ENCODE measurements at places on chromosomes 3 and 15.

GRCh38 chr15:71149646-71150557, 34.6 kb downstream of the THSD4 start:
- no peak for ATAC-seq

DNA sequence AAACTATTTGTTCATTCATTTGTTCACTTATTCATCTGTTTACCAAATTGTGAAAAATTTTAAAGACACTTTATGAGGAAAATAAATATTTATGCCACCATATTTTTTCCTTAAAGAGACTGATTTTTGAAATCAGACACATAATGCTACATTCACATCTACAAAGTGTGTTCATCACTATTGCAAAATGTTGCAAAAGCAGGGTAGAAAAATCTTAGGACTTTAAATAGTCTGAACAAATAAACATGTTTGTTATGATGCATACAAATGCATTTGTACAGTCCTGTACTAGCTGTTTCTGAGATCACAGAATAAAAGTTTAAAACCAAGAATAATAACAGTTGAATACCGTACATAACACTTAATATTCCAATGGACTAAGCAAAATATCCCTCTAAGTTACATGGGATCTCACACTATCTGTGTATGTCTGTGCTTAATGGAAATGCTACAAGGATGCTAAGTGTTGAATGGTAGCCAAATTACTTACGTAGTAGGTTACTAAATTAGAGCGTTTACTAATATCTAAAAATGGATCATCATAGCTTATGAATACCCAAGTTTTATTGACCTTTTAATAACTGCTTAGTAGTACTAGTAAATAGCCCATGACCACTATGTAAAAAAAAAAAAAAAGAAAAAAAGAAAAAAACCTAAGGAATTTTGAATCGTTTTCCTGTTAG, 25.1 kb downstream of the ATP11B start:
- ATAC-seq: no peak

DNA sequence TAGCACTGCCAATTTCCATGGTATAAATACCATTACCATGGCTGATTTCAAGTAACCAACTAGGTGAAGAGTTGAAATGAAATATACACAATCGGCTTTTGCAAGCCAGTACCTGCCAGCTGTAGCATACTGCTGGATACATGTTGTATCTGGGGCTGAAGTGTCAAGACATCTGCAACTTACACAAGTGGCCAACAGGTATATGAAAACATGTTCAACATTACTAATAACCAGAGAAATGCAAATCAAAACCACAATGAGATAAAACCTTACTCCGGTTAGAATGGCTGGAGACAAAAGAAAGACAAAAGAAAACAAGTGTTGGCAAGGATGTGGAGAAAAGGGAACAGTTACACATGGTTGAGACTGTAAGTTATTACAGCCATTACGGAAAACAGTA, 11.6 kb downstream of the ATOSA start:
- ATAC-seq: no peak

GRCh38 chr3:177525987-177526712, 328.9 kb upstream of the TBL1XR1 start:
- ATAC-seq: no peak

DNA sequence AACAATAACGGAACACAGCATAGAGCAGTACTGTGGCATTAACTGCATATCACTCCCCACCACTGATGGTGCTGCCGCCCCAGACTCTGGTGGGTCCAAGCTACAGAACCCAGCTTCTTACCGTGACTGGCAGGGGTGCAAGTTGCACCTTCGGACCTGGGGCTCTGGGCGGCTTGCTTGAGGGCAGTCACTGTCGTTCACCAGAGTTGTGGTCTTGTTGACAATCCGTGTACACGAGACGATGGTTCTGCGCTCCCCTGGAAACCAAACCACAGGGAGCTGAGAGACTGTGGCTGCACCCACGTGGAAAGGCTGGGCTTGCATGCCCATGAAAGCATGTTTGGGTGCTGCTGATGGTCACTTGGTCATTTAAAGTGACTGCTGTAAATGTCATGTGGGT, 293.0 kb downstream of the ADAMTS17 start:
- no peak for ATAC-seq

GRCh38 chr15:45630917-45631691, 3.7 kb upstream of the SQOR start:
- ATAC-seq: no peak

DNA sequence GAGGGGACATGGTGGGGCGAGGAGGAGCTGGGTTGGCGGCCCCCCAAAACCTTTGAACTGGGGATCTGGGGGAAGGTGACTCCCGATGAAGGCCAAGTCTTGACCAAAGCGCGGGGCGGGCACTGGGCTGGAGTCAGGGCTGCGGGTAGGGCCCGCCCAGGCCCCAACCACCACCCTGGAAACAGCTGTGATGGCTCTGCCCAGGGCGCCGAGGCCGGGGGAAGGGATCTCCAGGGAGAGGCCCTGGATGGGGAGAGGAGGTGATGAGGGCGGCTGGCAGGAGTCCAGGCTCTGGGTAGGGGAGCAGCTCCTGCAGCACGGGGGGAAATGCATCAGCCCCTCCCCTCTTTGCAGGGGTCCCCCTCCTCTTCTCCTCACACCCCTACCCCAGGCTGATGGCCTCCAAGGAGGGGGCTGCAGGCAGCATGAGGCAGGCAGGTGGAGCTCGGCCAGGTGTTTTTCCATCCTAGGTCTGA, 5.9 kb upstream of the C15orf39 start:
- no peak for ATAC-seq

DNA sequence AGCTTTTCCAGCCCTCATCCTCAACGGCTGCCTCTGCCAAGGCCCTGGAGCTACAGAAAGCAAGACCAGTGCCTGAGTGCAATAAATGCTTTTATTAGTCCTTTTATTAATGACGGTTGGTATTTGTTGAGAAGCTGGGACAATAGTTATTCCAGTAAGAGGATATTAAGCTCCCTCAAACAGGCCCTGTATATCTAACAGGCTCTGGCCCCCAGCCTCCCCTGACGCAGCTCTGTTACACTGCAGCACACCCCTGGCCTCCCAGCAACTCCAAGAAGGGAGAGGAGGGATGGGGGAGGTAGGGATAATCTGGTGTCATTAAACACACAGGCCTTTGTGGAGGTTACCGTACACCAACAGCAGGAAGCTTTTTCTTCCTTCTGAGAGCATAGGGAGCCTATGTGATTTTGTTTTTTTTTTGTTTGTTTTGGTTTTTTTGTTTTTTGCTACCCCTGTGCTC, 30.8 kb upstream of the MAGEF1 start:
- ATAC-seq: no peak

GRCh38 chr15:68704496-68705021, 116.1 kb downstream of the ANP32A start:
- no peak for ATAC-seq

DNA sequence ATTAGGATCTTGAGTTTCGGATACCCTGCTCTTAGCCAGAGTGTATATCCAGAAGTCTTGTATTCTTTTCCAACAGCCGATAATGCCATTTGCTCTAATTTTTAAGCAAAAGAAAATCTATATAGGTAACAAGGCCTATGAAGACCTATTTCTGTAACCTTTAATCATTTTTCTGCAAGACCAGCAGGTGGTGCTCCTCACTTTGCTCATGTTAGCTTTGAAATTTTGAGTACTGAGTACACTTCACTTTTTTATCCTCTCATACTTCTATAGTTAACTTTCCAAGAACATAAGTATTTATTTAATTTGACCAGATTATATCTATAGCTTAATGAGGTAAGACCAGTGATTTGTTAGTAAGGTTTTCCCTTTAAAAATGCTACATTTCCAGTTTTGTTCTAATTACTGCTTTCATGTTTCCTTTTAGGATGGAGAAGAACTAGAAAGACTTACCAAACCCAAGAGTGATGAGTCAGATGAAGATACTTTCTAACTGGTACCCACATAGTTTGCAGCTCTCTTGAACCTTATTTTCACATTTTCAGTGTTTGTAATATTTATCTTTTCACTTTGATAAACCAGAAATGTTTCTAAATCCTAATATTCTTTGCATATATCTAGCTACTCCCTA, 20.5 kb downstream of the SLC35A5 start:
- no peak for ATAC-seq

GRCh38 chr3:119579366-119580066, at the start of gene ADPRH:
TSS of gene ADPRH (plus strand) at chr3:119579492. CDS start at chr3:119582170, 2,678 bp downstream.
- peak; percentile 91 for ATAC-seq

DNA sequence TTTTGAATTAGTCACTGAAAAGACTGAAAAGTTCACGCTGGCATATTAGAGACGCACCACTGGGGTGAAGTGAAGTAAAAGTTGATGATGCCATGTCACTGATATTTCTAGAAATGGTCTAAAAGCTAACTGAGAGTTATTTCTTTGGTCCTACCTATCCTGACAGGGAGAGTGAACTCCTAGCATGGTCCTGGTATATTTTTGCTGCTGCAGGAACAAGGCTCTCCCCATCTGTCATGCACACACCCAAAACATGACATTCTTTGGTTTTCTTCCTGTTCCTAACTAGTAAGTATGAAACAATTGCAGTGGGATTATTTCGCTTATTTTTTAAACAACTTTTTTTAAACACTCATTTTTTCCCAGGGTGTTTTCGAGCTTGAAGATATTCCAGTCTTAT, 466.7 kb downstream of the ERC2 start:
- ATAC-seq: no peak

- ATAC-seq: no peak
These were observed at the start of gene PYDC2 for GRCh38 chr3:191461113-191461595. TSS of gene PYDC2 (plus strand) at chr3:191461163. CDS start at chr3:191461163, 0 bp downstream.

DNA sequence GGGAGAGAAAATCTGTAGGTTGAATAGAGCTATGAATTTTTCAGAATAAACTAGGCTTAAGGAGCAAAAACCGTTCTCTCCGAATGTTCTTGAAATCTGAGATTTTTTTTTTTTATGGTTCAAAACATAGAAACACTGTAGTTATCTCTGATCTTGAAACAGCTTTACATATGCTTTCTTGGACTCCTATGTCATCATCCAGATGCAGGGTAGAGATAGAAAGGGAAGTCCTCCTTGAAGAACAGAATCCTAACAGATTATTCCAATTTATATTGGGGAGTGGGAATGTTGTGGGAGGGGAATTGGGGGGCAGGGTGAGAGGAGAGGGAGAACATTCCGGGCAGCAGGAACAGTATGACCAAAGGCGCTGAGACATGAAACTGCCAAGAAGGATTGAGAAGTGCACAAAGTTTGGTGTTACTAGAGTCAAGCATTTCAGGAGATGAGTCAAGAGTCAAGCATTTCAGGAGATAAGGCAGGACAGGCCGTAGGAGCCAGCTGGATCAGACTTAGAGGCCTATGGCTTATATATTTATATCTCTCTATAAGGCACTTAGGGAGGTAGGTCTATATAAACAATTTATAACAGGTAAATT, 21.9 kb upstream of the ST3GAL6 start:
- no peak for ATAC-seq

DNA sequence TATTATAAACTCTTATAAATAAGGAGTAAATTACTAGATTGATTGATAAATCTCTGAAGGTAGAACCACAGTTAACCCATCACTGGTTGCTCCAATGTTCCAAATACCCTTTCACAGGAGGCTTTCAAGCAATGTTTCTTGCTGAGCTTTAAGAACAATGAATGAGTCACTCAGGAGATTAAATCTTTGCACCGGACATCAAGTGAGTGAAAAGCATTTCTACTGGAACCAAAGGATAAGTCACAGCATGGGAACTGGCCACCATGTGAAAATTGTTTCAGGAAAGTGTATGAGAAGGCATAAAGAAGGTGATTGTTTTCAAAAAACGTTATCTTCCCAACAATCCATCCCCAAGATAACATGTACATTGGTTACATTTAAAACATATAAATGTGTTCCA, 90.6 kb downstream of the CNTN3 start:
- ATAC-seq: no peak

DNA sequence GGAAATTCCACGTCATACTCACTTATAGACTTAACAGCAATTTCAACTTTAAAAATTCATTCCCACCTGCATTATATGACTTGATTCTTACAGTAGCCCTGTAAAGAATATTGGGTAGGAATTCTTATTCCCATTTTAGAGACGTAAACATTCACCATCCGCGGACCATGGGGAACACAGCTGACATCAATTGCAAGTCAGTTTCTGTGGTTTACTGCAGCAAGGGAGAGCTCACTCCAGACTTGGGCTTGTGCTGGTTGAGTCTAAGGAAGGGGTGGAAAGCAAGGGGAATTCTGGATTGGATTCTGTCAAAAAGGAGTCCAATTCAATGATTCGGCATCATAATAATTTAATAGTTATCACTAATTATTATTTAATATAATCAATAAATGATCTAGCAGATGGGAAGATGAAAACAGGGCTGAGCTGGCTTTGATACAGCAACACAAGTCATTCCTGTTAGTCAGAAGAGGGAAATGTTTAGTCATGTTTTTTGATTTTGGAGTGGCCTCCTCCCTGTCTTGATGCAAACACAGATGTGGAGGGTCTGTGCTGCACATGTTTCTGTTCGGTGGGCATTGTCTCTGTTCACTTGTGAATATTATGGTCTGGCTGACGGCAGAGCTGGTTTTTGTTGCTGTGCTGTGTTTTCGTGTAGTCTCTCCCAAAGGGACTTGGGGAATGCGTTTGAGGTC, 9.7 kb downstream of the LIPC start:
- no peak for ATAC-seq

GRCh38 chr3:161556533-161556932, 59.9 kb downstream of the OTOL1 start:
- no peak for ATAC-seq

- no peak for ATAC-seq
These were observed 93.1 kb downstream of the STAG1 start for GRCh38 chr3:136658946-136659682.

DNA sequence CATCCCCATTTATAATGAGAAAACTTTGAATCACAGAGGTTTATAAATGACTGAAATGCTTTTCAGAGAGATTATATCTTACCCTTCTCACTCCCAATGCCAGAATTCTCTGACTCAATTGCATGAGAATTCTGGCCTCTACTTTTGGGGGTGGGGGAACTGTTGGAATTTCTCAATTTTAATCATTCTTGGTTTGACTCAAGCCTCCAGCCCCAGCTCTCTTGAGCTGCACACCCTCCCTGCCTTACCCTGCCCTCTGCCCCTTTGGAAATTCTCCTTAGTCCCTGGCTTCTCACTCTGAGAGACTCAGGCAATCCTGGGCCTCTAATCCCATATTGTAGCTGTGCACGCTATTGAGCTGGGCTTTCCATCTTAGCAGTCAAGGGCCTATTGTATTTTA, 44.2 kb downstream of the ZNF589 start:
- no peak for ATAC-seq

DNA sequence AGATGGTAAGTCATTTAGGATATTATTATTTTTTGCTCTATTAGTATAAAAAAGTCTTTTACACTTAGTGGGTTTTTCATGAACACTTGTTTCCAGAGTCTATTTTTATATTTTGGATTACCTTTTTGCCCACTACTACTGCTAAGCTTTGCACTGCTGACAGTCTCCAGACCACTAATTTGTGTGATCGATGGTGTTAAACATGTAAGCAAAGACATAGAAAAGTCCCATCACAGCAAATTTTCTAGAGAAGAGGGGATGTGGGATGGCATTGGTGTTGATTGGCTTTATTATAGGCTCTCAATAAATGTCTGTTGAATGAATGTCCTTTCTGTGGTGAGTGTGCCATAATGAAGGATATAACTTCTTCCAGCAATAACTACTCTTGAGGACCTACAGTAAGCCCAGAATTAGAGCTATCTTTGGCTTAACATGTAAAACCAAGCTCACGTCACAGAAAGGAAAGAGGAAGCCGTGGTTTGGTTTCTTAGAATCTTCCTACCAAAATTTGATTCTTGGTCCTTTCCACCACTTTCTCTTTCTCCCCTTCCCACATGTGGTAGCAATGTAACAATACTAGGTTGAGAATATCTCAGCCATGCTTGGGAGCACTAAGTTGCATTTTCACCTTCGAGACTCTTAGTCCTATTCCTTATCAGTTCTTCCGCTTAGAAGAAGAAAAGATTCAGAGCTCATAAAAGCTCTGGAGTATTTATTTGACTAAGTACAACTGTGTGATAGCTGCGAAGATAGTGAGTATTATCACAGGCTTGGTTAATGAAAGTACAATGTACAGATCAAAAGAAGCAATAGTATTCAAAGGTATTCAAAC, 90.6 kb upstream of the UMPS start:
- peak; percentile 80 for ATAC-seq

Measured in stimulated activated memory B cell treated with anti-CD40 and anti-IgM and Interleukin-4, amounts not matched to agents 10 μg/mL and 1 μg/mL and 100 μg/mL, for 72 hours (primary cell).